ENCODE measurements at places on chromosomes 2 and 18. TPM values are rescaled to one million over a fixed set of nuclear protein-coding genes. Genes with fewer than 3 reads are reported as not detected.
A peak's percentile ranks its signal among the peaks of the same experiment; 100 is the strongest.

- peaks cover 9% of the 10 kb centered on the region for H3K4me1 ChIP-seq
- DNase-seq = peak; percentile 9
- H3K4me3 ChIP-seq = peak overlapping the region; percentile 77
- peaks cover 41% of the 10 kb centered on the region for H3K36me3 ChIP-seq
Measured at GRCh38 chr2:101003278-101003775, 1.2 kb downstream of the RPL31 start.

DNA sequence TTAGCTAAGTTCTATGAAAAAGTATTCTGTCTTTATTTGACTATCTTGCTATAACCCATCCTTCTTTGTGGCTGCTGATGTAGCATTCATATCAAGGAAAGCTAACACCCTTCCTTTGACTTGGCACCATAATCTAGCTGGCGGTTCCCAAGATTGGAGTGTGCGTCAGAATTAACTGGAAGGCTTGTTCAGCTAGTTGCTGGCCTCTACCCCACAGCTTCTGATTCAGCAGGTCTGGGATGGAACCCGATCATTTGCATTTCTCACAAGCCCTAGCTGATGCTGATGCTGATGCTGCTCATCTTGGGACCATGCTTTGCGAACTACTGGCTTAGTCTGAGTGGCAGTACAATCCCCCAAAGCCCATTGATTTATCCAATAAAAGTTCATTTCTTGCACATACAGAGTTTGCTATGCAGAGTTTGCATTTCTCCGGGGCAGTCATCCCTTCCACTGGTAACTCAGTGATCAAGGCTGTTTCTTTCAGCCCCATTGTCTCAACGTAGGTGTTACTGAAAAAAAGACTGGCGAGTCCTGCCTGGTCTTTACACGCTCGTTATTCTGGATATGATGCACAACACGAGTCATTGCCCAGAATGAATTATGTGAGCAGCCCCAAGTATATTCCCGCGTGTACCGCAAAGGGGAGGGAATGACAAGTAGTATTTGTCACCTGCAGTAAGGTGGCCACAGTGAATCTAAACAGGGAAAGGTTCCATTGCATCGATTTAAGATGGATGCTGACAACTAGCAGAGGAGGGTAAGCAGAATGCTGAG lies 96.5 kb downstream of the ZNF532 start:
- DNase-seq = no peak
- peaks cover 18% of the 10 kb centered on the region for H3K36me3 ChIP-seq
- peaks cover 10% of the 10 kb centered on the region for H3K4me1 ChIP-seq
- H3K27ac ChIP-seq = no peak overlapping the region
- no peak overlapping the region for H3K4me3 ChIP-seq
- no peaks in the 10 kb centered on the region for H3K27me3 ChIP-seq

DNA sequence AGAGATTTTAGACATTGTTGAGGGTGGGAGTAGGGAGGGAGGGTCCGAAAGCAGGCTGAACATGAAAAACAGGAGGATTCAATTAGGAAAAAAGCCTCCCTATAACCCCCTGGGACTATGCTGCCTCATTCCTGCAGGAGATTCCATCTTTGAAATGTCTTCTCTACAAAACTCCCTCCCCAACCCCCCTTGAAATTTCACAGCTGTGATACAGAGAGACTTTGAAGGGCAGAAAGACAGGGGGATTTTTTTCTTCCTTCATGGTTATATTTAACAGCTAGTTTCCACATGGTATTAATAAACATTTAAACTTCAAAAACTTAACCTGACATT lies 57.6 kb downstream of the TRIB2 start:
- no peak overlapping the region for H3K27ac ChIP-seq
- no peaks in the 10 kb centered on the region for H3K27me3 ChIP-seq
- no peak overlapping the region for H3K4me3 ChIP-seq
- no peak for DNase-seq
- peaks cover 3% of the 10 kb centered on the region for H3K4me1 ChIP-seq

The ALPI gene
- total RNA-seq = not detected

- no peaks in the 10 kb centered on the region for H3K4me1 ChIP-seq
- H3K27ac ChIP-seq = no peak overlapping the region
- H3K36me3 ChIP-seq = no peaks in the 10 kb centered on the region
- H3K27me3 ChIP-seq = no peaks in the 10 kb centered on the region
- no peak overlapping the region for H3K4me3 ChIP-seq
Measured at GRCh38 chr2:81650048-81650971, 1345.8 kb upstream of the LRRTM1 start.

- no peaks in the 10 kb centered on the region for H3K36me3 ChIP-seq
- H3K27me3 ChIP-seq = peaks cover 42% of the 10 kb centered on the region
- no peak overlapping the region for H3K4me3 ChIP-seq
- DNase-seq = no peak
Measured at GRCh38 chr2:30732876-30733275, 74.4 kb downstream of the CAPN13 start.

DNA sequence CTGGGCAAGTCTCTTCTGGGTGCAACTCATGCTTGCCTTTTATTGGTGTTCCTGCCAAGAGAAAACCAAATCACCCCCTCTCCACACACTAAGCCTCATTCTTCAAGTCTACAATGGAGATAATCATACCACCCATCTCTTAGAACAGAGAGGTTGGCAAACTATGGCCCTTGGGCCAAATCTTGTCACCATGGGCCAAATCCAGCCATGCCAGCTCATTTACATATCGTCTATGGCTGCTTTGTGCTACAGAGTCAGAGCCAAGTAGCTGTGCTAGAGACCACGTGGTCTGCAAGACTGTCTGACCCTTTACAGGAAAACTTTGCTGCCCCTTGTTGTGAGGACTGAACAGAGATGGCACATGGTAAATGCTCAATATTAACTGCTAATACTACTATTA lies 270.3 kb upstream of the PARD3B start:
- no peaks in the 10 kb centered on the region for H3K4me1 ChIP-seq
- H3K27ac ChIP-seq = no peak overlapping the region
- DNase-seq = no peak
- no peak overlapping the region for H3K4me3 ChIP-seq
- peaks cover 8% of the 10 kb centered on the region for H3K27me3 ChIP-seq

DNA sequence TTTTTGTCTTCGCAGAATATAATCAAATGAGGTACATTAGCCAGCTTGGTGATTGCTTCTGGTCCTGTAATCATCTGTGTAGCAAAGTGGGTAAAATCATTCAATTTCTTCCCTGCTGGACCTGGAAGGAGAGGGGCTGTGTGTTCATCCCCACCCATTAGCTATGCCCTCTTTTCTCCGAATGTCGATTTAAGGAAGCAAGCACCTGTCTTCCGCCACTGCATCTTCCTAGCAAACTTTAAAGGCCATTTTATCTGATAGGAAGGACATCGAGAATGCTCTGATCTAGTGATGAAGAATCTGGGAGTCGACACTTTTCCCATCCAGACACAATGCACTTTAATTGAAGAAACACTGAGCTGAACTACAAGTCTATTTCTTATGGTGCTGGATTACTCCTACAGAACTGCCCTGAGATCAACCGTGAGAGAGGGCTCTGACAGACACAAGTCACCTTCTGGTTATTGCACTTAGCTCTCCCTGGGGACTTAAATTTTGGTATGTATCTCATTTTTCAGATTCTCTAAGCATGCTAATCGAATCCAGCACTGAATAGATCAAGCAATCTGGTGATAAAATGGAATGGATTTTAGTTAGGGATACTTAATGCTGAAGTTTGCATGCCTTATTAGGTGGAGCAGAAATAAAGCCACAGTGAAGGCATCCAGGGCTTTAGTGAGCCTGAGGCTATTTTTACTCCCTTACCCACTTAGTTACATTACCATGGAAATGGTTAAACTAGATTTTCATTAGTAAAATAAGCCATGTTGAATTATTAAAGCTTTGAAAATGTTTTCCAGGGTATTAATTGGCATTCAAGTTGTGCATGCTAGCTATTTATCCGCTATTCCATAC lies 1.3 kb downstream of the NYAP2 start:
- H3K4me3 ChIP-seq = no peak overlapping the region
- no peak overlapping the region for H3K27ac ChIP-seq
- no peaks in the 10 kb centered on the region for H3K4me1 ChIP-seq
- H3K36me3 ChIP-seq = no peaks in the 10 kb centered on the region
- no peaks in the 10 kb centered on the region for H3K27me3 ChIP-seq

GRCh38 chr18:23484561-23485182 lies 18.6 kb upstream of the RMC1 start:
- DNase-seq = no peak
- H3K27me3 ChIP-seq = no peaks in the 10 kb centered on the region
- H3K4me1 ChIP-seq = peaks cover 5% of the 10 kb centered on the region
- H3K4me3 ChIP-seq = no peak overlapping the region
- peaks cover 19% of the 10 kb centered on the region for H3K36me3 ChIP-seq

DNA sequence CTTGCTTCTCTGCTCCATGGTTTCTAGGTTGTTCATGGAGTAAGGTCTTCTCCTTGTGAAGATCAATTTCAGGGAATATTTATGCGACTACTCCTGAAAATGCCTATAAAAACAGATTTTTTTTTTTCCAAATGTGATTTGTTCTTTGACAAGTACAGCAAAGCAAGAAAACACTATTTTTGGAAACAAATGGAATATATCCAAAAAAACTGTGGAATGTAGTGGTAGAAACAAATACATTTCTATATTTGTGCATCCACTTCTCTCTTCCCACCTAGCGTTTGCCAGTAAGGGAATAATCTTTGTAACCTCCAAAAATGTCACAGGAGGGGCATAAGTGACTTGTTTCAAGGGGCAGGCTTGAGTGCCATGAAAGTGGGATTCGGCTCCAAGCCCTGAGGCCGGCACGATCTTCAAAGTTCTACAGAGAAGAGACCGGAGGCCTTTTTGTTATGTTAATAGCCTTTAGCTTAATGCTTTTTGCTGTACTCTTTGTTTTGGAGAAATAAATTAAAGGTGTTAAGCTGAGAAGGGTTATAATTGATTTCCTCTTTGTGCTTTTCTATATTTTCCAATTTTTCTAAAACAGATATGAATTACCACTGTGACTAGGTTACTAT lies 200.6 kb downstream of the NRP2 start:
- no peaks in the 10 kb centered on the region for H3K36me3 ChIP-seq
- H3K4me1 ChIP-seq = no peaks in the 10 kb centered on the region
- peaks cover 17% of the 10 kb centered on the region for H3K27me3 ChIP-seq
- no peak overlapping the region for H3K4me3 ChIP-seq
- DNase-seq = no peak

The CGREF1 gene
- 0.28 TPM for total RNA-seq

The FBLN7 gene
- under 0.01 TPM for total RNA-seq

- peaks cover 3% of the 10 kb centered on the region for H3K4me1 ChIP-seq
- no peaks in the 10 kb centered on the region for H3K27me3 ChIP-seq
Measured at GRCh38 chr18:58097121-58097906, 53.3 kb downstream of the NEDD4L start.

The CFAP210 gene
- not detected for total RNA-seq

DNA sequence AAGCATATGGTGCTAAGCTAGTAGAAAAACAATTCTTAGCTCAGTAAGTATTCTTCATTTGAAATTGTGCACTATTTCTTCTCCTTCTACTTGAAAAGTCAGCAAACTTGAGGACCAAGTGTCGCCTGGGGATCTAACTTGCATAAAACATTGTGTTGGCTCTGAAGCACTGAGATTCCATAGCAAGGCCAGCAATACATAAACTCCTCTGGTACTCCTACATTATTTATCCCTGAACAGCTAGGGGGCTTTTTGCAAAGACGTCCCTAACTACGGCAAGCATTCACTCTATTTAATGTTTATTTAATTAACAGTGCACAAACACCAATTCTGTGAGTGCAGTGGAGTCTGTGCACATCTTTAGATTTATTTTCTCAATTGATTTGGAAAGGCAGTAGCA lies 392.2 kb downstream of the ERBB4 start:
- DNase-seq = no peak
- H3K4me3 ChIP-seq = no peak overlapping the region
- no peaks in the 10 kb centered on the region for H3K4me1 ChIP-seq
- H3K36me3 ChIP-seq = no peaks in the 10 kb centered on the region
- no peaks in the 10 kb centered on the region for H3K27me3 ChIP-seq

The GALR1 gene
- total RNA-seq = not detected

DNA sequence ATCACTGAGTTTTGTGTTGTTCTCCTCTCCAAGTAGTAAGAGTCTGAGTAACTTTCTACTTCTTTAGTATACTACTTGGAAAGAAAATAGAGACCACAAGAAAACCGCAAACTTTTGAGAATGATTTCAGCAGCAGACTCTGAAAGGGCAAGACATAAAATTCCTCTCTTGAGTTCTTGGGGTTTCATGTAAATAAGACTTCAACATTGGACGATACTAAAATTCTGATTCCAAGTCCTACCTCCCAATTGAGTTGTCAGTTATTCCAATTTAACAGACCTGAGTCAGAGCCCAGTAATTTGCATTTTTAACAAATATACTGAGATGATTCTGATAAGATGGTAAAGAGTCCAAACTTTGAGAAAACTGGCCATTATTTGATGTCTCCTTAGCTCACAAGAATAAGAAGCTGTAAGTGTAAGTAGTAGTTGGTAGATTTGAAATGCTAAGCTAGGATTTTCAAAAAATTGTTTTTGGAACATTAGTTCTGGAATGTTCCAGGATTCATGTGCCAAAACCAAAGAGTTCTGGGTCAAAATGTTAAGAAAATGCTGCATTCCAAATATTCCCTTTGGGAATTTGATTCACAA lies 261.6 kb upstream of the SPOPL start:
- H3K27me3 ChIP-seq = no peaks in the 10 kb centered on the region
- no peak overlapping the region for H3K27ac ChIP-seq
- peaks cover 1% of the 10 kb centered on the region for H3K4me1 ChIP-seq

GRCh38 chr2:96144481-96145035 lies 682 bp downstream of the DUSP2 start:
- H3K27me3 ChIP-seq = no peaks in the 10 kb centered on the region
- no peak for DNase-seq
- peaks cover 5% of the 10 kb centered on the region for H3K4me1 ChIP-seq
- no peaks in the 10 kb centered on the region for H3K36me3 ChIP-seq
- H3K27ac ChIP-seq = no peak overlapping the region
- peak overlapping the region; percentile 65 for H3K4me3 ChIP-seq

- no peaks in the 10 kb centered on the region for H3K36me3 ChIP-seq
- no peak overlapping the region for H3K4me3 ChIP-seq
- H3K27me3 ChIP-seq = no peaks in the 10 kb centered on the region
- no peak overlapping the region for H3K27ac ChIP-seq
- peak; percentile 79 for DNase-seq
Measured at GRCh38 chr2:38765149-38765548, 12.9 kb upstream of the GEMIN6 start.

The CNTNAP5 gene
- not detected for total RNA-seq

DNA sequence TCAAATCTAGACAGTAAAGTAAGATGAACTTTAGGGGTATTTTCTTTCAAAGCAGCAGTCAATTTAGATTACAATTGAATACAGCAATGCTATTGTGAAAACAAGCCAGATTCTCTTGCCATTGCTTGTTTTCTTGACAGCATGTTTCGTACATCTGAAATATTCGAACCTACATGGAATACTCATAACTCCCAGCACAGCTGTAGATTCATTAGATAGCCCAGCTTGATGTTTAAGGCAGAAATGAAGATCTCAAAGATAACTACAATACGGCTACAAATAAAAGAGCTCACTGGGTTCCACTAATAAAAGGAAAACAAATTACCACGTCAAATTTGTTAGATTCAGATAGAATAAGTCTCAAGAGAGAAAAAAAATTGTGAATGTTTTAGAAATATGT lies 208.8 kb downstream of the WDPCP start:
- H3K4me3 ChIP-seq = no peak overlapping the region
- H3K27ac ChIP-seq = no peak overlapping the region
- no peaks in the 10 kb centered on the region for H3K27me3 ChIP-seq
- DNase-seq = no peak
- no peaks in the 10 kb centered on the region for H3K4me1 ChIP-seq
